Trophoblast cell (in vitro differentiated cells and primary cell): ENCODE measurements at places on chromosomes 2 and 18.

GRCh38 chr2:50419778-50420177 lies 612.2 kb downstream of the NRXN1 start:
- no peak for DNase-seq

DNA sequence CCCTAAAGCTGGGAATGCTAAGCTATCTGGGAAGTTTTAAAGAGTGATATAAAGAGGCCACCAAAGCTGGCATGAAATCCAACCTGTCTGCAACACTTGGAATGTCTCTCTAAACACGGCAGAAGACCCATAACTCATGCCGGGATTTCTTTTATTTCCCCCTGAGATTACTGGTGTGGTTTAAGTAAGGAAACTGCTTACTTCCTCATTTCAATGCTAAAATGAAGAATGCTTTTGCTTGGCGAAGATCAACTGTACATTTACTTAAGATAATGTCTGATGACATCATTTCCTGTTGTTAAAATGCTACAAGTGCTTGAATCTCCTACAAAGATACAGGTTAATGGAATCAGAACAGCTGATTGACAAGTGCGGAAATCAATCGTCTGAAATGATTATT lies 353.8 kb upstream of the SALL3 start:
- no peak for DNase-seq

- no peak for DNase-seq
These were observed 45.9 kb downstream of the ST6GAL2 start for GRCh38 chr2:106839849-106840595.

- DNase-seq: peak; percentile 36
These were observed 29.6 kb upstream of the SLC30A6 start for GRCh38 chr2:32136097-32136496.

DNA sequence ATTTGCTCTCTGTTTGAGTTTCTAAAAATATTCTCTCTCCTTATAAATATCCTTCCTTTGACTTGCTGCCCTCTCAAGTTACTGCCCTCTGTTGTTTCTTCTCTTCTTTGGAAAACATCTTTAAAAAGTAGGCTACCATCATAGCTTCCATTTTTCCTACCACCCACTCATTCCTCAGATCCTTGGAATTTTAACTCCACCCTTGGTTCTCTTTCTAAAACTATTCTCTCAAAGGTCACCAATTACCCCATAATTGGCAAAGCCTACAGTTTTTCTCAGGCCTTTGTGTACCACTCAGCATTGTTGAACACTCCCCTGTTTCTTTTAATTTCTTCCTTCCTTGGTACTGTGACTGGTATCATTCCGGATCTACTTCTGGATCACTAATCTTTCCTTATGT lies 43.0 kb upstream of the ITGAV start:
- no peak for DNase-seq

DNA sequence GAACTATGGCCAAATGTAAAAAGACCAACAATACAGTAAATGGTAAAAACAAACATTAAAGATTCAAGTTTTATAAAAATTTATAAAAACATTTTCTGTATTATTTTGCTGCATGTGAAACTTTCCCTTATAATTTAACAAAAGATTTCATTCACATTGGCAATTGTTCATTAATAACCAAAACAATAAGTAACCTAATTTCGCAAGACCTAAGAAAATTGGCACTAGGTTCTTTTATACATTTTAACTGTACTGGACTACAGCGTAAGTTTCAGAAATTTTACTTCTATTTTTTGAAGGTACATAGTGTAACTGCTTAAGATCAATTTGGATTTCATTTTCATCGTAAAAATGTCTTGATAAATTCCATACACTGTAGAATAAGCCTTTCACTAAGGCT lies 77.2 kb downstream of the FANCL start:
- DNase-seq: no peak

DNA sequence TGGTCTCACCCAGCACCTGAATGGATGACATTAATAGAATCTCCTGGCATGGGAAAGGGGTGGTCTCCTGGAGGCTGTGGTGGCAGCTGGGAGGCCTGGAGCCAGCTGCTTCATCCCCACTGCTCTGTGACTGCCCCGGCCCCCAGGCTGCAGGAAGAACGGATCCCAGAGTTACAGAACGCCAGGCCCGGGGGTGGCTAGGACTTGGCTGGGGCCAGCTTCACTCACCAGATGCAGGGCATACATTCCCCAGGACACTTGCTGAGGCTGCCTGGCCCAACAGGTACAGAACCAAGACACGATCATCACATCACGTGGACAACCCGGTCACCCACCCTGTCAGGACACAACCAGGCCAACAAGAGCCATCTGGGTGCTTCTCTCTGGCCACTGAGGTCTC lies 178.6 kb upstream of the SALL3 start:
- DNase-seq: no peak

DNA sequence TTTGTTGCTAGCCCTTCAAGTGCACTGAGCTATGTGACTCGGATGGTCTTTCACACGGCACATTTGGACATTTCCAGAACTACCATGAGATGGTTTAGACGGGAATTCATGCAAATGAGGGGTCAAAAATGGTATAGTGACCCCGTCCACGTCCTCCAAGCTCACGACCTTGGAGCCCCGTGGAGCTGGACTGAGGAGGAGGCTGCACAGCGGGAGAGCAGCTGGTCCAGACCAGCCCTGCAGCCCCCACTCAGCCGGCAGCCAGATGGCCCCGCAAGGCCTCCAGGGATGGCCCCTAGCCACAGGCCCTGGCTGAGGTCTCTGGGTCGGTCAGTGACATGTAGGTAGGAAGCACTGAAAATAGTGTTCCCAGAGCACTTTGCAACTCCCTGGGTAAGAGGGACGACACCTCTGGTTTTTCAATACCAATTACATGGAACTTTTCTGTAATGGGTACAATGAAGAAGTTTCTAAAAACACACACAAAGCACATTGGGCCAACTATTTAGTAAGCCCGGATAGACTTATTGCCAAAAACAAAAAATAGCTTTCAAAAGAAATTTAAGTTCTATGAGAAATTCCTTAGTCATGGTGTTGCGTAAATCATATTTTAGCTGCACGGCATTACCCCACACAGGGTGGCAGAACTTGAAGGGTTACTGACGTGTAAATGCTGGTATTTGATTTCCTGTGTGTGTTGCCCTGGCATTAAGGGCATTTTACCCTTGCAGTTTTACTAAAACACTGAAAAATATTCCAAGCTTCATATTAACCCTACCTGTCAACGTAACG lies 88.8 kb downstream of the EPAS1 start:
- peak; percentile 79 for DNase-seq

DNA sequence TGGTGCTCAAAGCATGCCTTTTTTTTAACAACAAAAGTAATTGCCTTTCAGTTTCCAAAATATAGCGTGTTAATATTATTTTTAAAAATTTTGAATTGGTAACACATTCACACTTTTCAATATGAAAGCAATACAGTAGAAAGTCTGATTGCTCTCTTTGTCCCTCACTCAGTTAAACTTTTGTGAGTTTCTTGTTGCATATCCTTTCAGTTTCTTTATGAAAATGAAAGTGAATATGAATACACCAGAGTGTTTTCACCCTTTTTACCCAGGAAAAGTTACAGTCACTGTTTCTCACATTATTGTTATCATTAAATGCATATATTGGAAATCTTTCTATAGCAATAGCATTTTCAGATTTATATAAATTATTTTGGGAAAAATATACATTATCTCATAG lies 377.4 kb upstream of the CRIM1 start:
- DNase-seq: no peak

DNA sequence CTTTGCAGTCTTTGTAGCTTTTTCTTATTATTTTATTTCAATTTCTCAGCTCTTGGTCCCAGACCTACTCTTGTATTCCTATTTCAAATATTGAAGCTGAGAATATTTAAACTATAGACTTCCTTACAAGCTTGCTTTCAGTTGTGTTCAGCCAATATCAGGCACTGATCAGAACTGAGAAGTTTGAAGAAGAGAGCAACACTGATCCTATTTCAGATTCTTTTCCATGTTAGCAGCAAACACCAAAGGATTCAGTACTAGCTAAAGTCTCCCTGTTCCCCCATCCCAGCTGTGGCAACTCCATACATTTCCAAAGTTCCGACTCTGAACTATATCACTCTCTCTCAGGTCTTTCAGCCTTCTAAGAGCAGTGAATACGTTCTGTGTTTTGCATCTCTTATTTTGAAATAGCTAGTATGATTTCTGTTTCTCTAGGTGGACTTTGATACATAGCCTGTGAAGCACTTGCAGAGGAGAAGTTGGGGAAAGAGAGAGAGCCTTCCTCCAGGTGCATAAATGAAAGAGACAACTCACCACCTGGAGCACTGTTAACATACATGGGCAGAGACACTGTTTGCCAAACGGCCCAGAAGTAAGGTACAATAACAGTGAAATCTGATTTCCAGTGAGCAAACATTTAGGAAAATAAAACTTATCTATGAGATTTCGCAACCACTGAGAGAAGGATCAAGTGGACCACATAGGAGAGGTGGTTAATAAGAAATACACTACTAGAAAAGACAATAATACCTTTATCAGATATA lies 135.0 kb upstream of the ZNF804A start:
- no peak for DNase-seq

GRCh38 chr18:72762515-72763122 lies 105.2 kb downstream of the NETO1 start:
- DNase-seq: peak; percentile 88

GRCh38 chr2:189304360-189304759 lies 124.8 kb upstream of the COL5A2 start:
- no peak for DNase-seq

DNA sequence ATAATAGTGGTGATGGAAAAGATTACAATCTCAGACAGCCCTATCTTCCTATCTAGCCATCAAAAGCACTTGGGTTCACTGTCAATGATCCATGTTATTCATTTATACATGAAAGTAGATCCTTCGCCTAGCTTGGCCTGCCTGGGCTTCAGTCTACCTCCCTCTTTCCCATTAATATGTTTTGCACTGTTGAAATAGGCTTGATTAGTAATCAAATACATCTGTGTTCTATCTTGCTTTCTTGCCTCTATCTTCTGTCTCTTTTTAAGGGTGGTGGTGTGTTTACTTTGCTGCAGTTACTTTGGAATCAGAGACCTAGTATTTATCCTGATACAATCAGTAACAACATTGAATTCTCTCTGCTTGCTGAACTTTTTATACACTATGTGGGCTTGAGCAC lies 521.2 kb downstream of the TNS1 start:
- DNase-seq: no peak

GRCh38 chr2:203453858-203454451 lies 81.1 kb downstream of the RAPH1 start:
- DNase-seq: no peak

DNA sequence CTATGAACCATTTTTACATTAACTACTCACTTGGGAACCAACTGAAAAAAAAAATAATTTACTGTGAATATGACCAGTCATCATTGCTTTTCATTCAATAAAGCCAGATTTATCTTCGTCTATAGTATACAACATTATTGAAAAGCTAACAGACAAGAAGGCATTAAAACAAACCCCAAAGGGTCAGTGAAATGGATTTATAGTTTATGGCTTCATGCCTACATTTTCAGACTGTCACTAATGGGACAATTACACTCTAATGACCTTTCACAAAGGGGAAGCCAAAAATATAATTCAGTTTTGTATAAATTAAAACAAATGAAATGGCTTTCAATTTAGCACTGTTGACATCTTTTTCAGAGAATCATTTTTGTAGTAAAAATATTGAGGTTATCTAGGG lies 169.1 kb downstream of the DSEL start:
- DNase-seq: no peak

DNA sequence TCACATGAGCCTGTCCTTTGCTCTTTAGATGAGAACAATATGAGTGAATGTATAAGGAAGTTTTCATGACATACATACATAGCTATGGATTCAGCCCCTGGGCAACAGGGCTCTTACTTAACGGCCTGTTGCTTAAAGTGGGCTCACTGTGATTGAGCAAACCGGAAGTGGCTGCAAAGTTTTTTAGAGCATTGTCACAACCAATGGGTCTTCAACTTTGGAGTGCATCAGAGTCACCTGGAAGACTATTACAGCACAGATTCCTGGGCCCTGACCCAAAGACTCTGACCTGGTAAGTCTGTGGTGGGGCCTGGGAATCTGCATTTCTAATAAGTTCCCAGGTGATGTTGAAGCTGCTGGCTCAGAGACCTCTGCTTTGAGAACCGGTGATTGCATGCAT lies 106.3 kb upstream of the SEC11C start:
- DNase-seq: peak; percentile 63

GRCh38 chr2:46960618-46961017 lies 45.0 kb upstream of the MCFD2 start:
- DNase-seq: no peak

GRCh38 chr2:84038866-84039265 lies 420.2 kb downstream of the SUCLG1 start:
- no peak for DNase-seq

DNA sequence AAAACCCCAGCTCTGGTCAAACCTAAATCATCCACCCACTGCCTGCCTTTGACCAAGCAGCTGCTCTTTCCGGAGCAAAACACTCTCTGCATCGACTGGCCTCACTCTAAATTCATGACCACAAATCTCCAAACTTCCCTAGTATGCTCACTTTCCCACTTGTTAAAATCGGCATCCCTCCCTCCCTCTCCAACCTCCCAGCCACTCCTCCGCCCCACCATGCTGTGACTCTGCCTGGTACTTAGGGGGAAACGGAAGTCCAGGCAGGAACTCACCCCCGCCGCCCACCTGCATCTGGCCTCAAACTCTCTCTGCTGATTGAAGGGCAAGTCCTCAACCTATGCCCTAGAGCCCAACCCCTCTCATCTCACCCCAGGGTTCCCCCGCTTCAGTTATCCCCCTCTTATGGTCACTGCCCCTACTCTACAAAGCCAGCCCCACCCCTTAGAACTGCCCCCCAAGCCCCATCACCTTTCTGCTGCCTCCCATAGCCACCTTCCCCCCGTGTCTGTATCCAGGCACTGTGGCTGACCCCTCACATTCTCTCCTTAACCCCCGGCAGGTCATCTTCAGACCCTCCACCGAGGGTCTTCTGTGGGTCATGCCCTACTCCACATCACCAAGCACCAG lies 3.8 kb upstream of the ADRA2B start:
- DNase-seq: no peak

GRCh38 chr2:218832081-218832480 lies 478 bp upstream of the PRKAG3 start:
- no peak for DNase-seq

DNA sequence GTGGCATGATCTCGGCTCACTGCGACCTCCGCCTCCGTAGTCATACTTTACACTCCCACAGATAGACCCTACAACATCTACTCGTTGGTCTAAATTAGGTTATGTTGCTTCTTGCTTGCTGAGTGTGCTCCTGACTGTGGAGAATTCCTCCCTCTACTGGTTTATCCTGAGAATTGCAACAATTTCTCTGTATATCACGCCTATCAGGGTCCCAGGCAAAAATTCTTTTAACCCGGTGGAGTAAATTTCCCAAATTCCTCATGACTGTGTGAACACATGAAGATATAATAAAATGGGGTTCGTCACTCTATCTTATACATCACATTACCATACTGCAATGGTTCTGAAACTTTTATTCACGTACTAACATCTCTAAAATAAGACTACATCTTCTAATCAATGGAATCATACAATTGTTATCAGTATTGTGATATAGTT lies 156.7 kb downstream of the EVA1A start:
- DNase-seq: peak; percentile 80
